ENCODE measurements at places on chromosomes 16 and 17.

DNA sequence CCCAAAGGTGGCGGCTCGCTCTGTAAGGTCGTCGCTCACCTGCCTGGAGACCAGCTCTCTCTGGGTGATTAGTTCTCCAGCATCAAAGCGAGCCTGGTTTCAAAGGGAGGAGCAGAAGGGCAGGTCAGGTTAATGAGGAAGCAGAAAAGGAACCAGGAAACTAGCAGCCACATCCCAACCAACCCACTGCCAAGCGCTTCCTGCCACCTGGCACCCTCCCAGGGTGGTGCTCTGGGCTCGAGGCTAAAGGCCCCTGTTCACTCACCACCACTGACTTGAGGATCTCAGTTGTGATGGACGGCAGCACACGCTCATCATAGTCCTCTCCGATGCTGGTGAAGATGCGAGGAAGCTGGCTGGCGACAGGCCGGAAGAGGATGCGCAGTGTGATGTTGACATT lies 5.6 kb downstream of the PHB1 start:
- no peak for DNase-seq

DNA sequence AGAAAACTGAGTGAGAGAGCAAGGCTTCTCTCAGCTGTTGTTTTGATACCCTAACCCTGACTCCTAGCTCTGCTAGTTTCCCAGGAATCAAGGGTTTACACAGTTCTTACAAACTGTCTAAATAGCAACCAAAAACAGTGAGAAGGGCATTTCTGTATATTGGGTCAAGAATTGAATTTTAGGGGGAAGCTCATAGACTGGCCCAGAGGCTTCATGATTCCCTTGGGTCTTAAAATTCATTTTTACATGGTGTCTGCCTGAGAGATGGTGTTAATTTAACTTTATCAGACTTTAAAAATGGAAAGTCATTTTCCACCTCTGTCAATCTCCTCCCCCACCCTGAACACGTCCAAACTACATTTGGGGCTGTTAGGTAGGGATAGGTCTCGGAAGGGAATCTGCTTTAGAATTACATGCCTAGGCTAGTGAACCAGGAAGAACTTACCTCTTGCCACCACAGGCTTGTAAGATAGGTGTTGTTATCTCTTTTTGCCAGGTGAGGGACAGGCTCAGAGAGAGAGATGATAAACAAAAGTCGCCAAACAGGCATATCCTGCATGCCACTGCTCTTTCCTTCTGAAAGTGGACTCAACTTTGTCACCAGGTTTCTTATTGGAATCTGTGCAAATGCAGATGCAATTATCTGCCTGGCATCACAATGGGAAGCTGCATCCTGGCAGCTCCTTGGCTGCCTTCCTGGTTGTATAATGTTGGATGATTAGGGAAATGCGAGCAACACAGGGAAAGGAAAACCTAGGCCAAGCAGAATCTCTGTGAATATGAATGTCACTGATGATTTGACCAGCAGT lies 3.1 kb downstream of the PHAF1 start:
- no peak for DNase-seq

DNA sequence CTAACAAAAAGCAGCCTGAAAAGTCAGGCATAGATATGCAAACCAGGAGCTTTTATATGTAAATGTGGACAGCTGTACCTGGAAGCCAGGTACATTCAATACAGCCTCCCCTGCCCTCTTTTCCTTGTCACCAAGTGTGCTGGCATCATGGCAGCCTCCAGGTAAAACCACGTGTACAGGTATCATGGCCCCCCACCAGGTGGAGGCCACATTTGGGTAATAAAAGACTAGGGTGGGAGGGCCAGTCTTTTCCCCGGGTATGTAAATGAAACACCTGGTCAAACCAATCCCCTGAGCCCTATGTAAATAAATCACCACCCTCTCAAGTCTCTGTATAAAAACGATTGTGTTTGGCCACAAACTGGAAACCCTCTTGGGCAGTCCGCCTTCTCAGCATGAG lies 226.4 kb upstream of the GOT2 start:
- DNase-seq: no peak

GRCh38 chr17:73482251-73482716 lies 162.0 kb downstream of the SDK2 start:
- DNase-seq: no peak

DNA sequence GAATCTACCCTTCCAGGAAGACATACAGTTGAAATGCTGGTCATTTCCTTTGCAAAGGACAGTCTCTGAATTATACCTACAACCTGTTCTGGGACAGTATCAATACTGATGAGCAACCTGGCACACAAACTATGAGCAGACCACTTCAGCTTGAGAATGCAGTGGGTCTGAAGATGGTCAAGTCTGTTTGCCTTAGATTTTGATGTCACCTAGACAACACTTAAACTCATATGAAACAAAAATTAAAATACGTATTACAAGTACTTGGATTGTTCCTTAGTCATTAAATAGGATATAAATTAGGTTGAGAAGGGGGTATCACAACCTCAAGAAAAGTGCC lies 3.5 kb downstream of the SRSF2 start:
- DNase-seq: no peak

GRCh38 chr16:70809392-70810060 lies 8.6 kb upstream of the VAC14 start:
- no peak for DNase-seq

DNA sequence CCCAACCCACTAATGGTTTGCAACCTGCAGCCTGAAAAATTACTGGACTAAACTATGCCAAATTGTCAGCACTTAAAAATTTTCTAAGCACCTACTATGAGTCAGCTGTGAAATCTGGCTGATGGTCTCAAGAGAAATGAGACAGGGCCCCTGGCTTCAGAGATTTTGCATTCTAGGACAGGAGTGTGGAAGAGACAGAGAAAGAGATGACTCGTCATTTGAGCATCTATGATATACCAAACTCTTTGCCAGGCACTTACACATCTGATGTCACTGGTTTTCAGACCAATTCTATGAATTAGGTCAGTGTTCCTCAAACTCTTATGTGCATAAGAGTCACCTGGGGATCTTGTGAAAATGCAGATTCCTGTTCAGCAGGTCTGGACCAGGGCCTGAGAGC lies 44.4 kb downstream of the CLEC19A start:
- no peak for DNase-seq

GRCh38 chr17:69943058-69943457 lies 132.0 kb upstream of the KCNJ16 start:
- DNase-seq: no peak

DNA sequence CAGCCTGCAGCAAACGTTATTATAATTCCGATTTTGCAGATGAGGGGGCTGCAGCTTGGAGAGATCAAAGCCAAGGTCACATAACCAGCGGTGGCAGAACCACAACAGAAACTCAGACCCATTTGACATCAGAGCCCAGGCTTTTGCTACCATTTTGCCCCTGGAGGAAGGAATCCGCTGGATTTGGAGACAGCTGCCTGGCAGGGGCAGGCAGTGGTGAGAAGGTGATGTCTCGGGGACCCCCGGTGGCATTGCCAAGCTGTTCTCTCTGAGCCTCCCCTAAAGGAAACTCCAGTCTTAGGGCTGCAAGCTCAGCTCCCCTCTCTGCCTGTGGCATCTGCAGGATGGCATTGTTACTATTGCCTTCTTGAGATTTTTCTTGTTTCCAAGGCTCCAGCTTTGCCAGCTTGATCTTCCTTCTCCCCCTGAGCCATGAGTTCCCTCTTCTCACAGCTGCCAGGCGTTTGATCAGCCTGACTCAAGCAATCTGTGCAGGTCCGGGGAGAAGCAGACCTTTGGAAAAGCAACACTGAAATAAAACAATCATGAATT lies 40.8 kb downstream of the AIPL1 start:
- no peak for DNase-seq

DNA sequence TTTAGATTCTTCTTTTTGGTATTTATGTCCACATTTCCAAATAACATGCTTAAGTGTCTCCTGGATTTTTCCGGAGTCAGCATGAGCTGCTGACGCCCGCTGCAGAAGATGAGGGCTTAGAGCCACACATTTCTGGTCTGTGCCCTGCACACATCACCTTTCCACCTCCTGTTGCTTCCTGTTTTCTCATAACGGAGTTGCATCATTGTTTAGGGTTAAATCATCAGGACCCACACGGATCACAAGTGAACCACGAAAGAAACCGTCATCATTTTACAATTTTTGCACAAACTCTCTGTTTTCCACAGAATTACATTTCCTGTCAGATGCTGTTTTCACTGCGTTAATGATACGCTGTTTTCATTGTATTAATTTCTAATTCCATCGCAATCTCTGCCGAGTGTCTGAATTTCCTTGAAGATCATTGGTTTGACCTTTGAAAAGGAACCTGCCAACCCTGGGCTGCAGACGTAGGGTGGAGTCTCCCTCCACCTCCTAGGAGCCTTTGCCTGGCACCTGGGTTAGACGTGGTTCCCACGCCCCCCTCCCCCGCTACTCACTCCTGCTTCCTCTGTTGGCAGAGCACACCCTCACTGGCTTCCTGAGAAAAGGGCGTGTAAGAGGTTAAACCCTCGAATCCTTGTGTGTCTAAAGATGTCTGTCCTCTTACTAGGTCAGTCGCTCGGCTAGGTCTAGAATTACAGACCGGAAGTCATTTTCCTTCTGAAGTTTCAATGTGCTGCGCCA lies 68.2 kb downstream of the RNF213 start:
- DNase-seq: no peak

DNA sequence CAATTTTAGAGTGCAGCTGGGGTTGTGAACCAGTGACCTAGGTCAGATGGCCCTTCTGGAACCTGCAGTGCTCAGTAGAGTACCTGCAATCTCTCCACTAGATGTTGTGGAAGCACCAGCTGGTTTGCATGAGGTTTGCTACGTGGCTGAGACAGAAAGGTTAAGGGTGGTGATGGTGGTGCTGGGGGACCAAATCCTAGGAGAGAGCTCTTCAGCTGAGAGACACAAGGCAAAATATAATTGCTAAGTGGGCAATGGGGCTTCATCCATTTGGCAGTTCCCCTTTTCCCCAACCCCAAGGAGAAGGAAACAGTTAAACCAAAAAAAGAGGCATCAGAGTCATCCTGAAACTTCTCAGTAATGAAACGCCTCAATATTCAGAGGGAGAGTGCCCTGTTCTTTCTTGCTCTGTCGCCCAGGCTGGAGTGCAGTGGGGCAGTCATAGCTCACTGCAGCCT lies 13.9 kb downstream of the ITPRIPL2 start:
- no peak for DNase-seq

GRCh38 chr16:68229431-68230175 lies 6.3 kb downstream of the ESRP2 start:
- DNase-seq: peak; percentile 47

DNA sequence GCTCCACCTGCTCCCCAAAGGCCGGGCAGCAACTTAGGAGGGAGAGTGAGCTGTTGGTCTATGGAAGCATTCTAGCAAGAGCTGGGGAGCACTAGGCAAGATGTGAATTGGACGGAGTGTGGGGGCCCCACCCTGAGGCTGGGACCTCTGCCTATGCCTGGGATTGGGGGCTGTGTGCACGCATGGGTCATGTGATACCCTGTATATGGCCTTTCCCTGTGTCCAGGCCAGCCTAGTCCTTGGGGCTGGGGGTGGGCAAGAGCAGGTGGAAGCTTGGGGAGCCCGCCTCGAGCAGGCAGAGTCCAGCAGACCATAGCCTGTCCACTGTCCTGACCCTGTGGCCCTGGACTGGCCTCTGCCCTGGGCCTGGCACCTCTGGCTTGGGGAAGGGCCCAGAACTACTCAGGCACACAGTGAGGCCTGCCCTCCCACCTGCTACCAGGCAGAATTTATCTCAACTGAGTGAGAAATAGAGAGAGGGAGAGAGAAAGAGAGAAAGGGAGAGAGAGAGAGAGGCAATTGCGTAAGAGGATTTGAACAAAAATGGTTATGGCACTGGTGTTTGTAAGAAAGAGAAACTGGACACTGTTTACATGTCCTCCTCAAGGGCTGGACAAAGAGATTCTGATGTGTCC lies 19.1 kb downstream of the PDP2 start:
- DNase-seq: no peak

- no peak for DNase-seq
These were observed 879.4 kb downstream of the CDH11 start for GRCh38 chr16:64242492-64242891.

GRCh38 chr17:67098006-67098405 lies 53.7 kb downstream of the CACNG1 start:
- DNase-seq: no peak

GRCh38 chr17:40092581-40092980 lies 7.8 kb downstream of the NR1D1 start:
- no peak for DNase-seq

DNA sequence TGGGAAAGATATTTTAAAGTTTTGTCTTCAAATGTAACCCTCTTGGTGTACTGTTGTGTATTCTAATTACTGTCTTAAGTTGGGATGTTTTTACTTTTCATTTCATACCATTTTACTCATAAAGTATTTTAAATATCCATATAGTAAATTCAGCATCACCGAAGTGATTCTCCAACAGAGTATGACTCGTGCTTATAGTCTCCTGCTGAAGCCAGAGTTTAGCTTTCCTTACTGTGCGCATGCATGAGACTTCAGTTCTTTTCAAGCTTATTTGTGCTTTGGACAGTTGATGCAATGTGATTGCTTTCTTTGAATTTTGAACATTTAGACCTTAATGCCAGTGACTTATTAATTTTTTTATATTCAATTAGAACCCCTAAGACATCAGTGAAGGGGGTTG lies 7.4 kb upstream of the VPS35L start:
- DNase-seq: no peak

Measured in cerebellar nuclear complex (tissue), 1 donor.